ENCODE measurements at places on chromosomes 7 and 10. TPM values are rescaled to one million over a fixed set of nuclear protein-coding genes. Genes with fewer than 3 reads are reported as not detected.

AKR1C8 gene
- total RNA-seq, result not detected

PDAP1 gene
- total RNA-seq, result 191 TPM

SPDYE18 gene
- 0.14 TPM for total RNA-seq

IKZF1 gene
- not detected for total RNA-seq

TAC1 gene
- total RNA-seq, result not detected

CAMK2B gene
- 0.49 TPM for total RNA-seq

SFRP5 gene
- 2.5 TPM for total RNA-seq

SPDYE1 gene
- total RNA-seq, result not detected

UFSP1 gene
- total RNA-seq, result 6.3 TPM

TNS3 gene
- 67.8 TPM for total RNA-seq

MRPS16 gene
- total RNA-seq, result 187 TPM

ABCB1 gene
- 0.08 TPM for total RNA-seq

ASZ1 gene
- total RNA-seq, result not detected

STAM gene
- total RNA-seq, result 23.6 TPM

IGFBP3 gene
- 123 TPM for total RNA-seq

OLAH gene
- total RNA-seq, result 0.92 TPM

CALCR gene
- total RNA-seq, result not detected

CHAT gene
- not detected for total RNA-seq

GRM3 gene
- not detected for total RNA-seq

SNCG gene
- 13.6 TPM for total RNA-seq

VAX1 gene
- 1.2 TPM for total RNA-seq

KCNH2 gene
- total RNA-seq, result 5.7 TPM

SMKR1 gene
- total RNA-seq, result 8.4 TPM

KCNMA1 gene
- total RNA-seq, result 65.1 TPM

TAS2R41 gene
- not detected for total RNA-seq

TAS2R38 gene
- not detected for total RNA-seq
